BJ (cell line): ENCODE measurements at places on chromosomes 6 and 20.
A peak's percentile ranks its signal among the peaks of the same experiment; 100 is the strongest.

DNA sequence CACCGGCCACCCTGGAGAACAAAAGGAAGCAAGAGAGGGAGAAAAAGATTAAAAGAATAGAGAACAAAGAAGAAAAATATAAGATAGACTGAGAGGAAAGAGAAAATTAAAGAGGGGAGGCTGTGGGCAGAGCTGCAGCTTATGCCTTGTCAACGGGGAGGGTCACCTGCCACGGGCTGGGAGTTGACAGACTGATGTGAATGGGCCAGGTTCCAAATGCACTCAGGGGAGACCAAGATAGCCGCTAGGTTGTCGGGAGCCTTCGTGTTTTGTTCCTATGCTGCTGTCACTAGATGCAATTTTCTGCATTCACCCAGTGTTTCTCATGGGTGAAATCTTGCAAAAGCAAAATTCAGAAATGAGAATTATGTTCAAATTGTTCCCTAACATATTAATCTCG lies 119.6 kb upstream of the MTHFD1L start:
- no peak for DNase-seq

- no peak for DNase-seq
Measured at GRCh38 chr20:46566125-46566524, 15.7 kb upstream of the OCSTAMP start.

DNA sequence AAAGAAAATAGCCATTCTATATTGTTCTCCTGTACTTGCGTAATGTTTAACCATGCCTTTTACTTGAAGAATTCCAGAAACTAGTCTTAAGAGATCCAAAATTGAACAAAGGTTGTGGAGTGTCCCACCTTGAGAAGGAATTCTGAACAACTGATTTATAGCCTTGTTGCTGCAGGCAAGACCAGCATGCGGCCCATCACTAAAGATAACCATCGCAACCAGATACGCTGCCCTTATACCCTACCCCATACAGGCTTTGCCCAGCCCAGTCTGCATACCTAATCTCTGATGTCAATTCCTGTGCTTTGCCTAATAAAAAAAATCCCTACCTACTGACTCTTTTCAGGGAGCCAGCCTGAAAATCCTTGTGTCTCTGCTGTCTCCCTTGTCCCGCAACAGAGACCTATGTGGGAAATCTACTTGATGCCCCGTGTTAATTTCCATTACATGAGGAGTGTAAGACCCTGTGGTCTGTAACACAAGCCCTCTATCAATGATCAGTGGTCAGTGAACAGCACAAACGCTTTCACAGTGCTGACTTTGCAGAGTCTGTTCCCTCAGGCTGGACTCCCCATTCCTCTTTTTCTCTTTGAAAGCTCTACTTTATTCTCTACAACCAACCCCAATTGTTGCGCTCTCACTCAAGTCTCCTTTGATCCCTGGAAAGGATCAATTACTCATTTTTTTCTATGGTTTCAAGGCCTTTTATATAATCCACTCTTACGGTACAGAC lies 125.7 kb upstream of the BTBD3 start:
- no peak for DNase-seq

GRCh38 chr6:2743280-2744208 lies 7.2 kb downstream of the MYLK4 start:
- no peak for DNase-seq

GRCh38 chr6:146856296-146856695 lies 257.5 kb downstream of the ADGB start:
- no peak for DNase-seq

DNA sequence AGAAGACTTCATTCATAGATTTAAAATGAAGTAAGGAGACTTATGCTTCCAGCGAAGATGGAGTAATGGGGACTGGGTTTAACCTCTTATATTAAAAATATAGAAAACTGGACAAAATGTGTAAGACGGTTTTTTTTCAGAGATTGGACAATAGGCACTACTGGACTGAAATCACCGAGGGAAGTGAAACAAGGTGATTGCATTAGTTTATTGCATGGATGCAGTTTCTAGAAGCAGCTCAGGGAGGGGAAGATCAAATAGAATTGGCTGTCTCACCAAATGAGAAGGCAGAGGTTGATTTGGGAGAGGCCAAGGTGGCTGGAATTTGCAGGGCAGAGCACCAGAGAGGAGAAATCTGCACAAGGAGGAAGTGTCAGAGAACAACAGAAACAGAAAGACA lies 162.6 kb downstream of the DNAH8 start:
- no peak for DNase-seq

DNA sequence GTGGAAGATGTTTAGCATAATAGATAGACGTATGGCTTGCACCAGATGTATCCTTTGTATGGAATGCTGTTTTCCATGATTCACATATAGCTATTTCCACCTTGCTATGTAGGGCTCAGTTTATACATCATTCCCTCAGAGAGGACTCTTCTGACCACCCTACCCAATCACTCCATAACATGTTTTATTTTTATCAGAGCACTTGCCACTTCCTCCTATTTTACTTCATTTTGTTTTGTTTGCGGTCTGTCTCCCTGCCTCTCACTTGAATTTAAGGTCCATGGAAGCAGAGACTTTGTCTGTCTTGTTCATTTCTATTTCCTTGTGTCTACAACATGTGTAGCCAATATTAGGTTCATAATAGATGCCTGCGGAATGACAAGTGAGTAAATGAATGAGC lies 266.9 kb upstream of the CITED2 start:
- no peak for DNase-seq

- DNase-seq, result peak; percentile 39
Measured at GRCh38 chr20:3312940-3313682, 74.1 kb upstream of the SLC4A11 start.

- no peak for DNase-seq
Measured at GRCh38 chr6:126015863-126016262, 29.5 kb downstream of the TRMT11 start.

DNA sequence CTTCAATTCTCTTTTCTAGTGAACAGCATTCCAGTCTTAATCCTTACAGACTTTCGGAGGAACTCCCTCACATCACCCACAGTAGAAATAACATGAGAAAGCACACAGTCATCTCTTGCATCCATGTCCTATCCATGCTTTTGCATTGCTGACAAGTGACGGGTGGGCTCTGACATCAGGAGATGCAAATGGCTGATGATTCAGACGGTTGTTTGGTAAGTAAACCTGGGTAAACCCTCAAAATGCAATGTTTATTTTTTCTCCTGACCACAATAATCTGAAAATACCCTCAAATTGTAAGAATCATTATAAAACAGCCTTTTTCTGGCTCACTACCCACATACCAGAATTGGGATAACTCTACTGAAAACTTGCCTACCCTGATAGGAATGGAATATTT lies 792.0 kb downstream of the MAFB start:
- peak; percentile 76 for DNase-seq

DNA sequence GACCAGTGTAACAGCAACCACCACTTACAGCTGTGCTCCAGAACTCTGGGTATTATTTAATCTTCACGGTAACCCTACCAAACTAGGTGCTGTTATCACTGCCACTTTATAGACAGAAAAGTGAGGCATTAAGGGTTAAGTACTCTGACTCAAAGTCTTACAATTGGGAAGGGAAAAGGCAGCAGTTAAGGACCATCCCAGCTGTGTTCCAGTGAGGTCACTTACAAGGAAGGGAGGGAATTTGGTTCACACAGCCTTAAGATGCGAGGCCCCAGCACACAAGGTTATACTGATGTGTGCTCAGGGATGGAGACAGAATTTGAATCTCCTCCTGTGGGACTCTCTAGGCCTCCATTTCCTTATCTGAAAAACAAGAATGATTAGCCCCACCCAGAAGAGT lies 46.7 kb downstream of the TRERF1 start:
- no peak for DNase-seq
